ENCODE measurements at places on chromosomes 16 and 17. TPM values are rescaled to one million over a fixed set of nuclear protein-coding genes. Genes with fewer than 3 reads are reported as not detected.
A peak's percentile ranks its signal among the peaks of the same experiment; 100 is the strongest.

The SGSH gene
- total RNA-seq, result 3.0 TPM

The ITGAE gene
- total RNA-seq, result 47.8 TPM

The PABPN1L gene
- not detected for total RNA-seq

DNA sequence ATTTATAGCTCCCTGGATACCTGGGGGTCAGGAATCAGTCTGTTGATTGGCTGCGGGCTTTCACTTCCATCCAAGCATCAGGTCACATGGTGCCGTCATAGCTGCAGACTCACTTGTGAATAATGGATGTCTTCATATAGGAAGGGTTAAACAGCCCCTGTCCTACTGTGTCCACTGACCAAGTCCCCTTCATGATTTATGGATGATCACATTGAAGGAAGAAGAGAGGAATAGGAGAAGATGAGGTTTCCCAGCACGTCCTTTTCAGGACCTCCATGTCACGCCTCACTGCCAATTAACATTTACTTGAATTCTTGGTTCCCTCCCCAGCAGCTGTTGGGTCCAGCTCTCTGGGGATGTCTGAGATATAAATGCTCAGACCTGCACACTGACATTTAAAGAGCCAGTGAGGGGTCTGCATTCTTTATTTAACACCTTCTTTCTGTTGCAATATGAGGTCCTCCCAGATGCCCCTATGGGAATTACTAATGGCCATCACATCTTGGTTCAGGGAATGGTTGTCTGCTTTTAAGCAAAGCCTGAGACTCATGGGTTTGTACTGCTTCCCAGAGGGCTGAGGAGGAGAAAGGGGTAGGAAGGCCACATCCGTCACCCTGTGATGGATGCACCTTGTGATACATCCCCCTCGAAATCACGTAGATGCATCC is 230.6 kb upstream of the HSBP1 start:
- no peak for DNase-seq

DNA sequence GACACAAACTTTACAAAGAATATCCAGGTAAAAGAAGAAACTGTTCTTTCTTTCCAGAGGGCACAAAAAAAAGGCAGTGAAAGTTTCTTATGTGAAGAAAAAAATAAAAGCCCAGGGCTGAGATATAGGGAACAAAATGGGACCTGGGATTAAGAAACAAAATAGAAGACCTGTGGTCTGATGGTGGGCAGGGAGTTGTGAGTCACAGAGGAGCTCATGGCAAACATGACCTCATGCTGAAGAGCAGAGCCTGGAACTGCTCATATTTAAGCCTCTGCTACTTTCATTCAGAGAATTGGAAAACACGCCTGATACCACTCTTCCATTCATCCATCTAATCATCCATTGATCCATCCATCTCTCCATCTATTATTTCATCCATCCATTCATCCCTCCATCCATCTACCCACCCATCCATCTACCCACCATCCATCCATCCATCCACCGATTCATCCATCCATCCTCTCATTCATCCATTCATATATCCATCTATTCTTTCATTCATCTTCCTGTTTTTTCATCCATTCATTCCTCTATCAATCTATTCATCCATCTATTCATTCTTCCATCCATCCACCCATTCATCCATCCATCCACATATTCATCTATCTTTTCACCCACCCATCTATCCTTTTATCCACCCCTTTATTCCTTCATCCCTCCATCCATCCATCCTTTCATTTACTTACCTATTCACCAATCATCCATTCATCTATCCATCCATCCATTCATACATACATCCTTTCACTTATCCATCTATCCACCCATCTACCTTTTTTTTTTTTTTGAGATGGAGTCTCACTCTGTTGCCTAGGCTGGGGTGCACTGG is 30.0 kb downstream of the WFDC1 start:
- peak; percentile 35 for DNase-seq

DNA sequence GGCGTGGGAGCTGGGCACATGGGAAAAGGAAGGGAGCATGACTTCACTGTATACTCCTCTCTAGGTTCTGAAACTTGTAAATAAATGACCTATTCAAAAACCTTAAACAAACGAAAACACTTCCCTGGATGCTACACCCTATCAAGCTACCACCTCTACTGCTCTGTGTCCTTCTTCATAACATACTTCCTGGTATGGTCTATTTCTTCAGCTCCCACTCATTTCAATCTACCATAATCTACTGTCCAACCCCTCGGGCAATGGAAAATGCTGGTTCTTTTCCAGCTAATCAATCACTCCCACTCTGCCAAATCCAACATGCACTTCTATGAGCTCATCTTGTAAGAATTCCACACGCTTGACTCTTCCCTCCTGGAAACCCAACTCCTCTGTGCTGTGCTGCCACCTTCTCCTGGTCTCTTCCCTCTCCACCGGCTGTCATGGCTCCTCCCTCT is 42.4 kb downstream of the AMFR start:
- peak; percentile 87 for DNase-seq

GRCh38 chr16:3637371-3637923 is 17.0 kb upstream of the DNASE1 start:
- peak; percentile 8 for DNase-seq

GRCh38 chr17:20998571-20999043 is 44.2 kb downstream of the USP22 start:
- no peak for DNase-seq

DNA sequence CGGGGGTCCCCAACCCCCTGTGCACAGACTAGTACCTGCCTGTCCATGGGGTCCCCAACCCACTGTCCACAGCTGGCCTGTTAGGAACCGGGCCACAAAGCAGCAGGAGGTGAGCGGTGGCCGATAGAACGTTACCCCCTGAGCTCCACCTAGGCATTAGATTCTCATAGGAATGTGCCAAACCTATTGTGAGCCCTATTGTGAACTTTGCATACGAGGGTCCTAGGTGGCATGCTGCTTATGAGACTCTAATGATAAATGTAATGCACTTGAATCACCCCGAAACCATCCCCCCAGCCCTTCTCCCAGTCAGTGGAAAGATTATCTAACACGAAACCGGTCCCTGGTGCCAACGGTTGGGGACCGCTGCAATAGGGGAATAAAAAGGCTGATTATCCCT is 1.5 kb downstream of the REXO5 start:
- DNase-seq, result no peak

All from IMR-90 (cell line).